Kidney (tissue), 22 donors: ENCODE measurements at places on chromosomes 16 and 17. TPM values are rescaled to one million over a fixed set of nuclear protein-coding genes. Genes with fewer than 3 reads are reported as not detected.

DNA sequence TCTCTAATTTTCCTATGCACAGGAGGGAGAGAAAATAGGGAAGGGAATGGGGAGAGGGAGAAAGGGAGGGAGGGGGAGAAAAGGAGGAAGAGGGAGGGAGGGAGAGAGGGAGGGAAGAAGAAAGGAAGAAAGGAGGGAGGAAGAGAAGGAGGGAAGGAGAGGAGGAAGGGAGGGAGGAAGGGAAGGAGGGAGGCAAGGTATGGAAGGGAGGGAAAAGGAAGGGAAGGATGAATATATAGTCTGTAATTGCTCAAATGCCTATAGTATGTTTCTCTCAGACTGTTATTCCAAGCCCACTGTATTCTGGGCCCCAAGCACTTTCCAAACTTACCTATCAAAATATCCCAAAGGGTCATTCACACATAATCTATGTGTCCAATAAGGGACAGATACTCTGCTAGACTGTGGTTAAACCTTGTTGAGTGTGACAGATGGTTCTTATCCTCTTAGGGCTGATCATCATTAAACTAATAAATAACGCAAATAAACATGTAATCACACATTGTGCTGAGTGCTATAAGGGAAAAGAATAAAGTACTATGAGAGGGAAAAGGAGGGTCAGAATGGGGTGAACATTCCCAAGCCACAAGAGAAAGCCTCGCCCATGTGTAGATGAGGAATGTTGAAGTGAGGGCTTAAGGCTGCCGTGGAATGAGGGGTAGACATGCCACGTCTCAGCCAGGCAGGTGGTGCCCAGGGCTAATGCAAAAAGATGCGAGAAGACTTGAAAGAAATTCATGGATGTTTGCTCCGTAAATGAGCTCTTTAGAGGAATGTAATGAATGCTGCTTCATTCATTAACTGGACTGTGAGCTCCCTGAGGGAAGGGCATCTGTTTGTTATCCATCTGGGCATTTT is 30.6 kb downstream of the ASIC2 start:
- no peak for DNase-seq

GRCh38 chr16:76293980-76294379 is 16.8 kb downstream of the CNTNAP4 start:
- no peak for DNase-seq

HBM gene
- not detected for total RNA-seq

DNA sequence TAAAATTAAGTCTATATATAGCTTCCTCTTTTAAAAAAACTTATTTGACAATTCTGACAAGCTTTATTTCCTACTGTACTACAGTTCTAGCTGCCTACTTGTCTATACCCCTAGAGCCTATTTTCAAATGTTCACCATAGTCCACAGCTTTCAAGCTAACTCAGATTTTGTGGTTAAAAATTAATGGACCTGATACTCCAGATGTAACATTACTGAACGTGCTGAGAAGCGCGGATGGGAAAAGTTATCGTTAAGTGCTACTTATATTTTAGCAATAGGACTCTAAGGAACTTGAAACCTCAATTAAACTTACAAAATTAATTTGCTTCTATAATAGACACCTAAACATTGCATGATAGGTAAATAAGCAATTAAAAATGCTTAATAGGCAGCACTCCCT is 31.2 kb downstream of the GNA13 start:
- DNase-seq, result peak; percentile 65

DNA sequence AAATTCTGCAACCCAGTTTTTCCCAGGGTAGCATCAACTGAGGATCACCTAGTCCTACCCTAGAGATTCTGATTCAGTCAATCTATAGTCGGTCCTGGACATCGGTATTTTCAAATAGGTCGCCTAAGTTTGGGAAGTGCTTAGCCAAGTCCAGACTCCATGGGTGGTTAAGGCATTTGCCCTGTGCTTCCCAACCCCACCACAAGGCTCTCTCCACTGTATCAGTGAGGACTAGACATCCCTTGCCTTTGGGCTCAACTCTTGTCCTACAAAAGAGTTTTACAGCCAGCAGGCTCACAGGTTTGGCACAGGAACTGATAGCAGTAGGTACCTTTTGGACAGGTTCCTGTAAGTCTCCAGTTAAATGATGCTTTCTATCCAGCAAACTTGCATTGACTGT is 13.8 kb downstream of the HYDIN start:
- DNase-seq, result no peak

DNA sequence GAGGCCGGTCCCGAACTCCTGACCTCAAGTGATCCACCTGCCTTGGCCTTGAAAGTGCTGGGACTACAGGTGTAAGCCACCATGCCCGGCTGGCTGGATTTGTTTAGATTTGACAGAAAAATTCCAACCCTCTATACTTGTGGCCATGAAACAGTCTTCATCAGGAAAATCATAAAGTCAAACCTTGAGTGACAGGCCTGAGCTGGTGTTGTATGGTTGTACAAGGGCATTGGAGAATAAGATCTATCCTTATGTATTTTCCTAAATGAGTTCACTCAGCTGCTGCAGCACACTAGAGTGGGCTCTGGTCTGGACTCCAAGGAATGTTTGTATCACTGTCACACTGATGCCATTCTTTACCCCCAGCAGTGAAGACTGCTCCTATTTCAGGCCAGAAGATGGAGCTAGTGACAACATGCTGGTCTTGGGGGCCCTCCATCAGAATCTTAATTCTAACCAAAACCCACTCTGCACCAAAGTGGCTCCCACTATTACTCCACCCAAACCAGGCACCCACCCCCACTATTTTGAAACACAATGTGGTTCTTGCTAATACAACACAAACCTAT is 27.4 kb downstream of the SNX11 start:
- no peak for DNase-seq

CRYM gene
- 5.8 TPM for total RNA-seq

SLC16A11 gene
- 2.1 TPM for total RNA-seq

SNX20 gene
- 6.2 TPM for total RNA-seq

GRCh38 chr16:84778720-84779119 is 41.1 kb upstream of the CRISPLD2 start:
- peak; percentile 10 for DNase-seq

C17orf100 gene
- total RNA-seq, result 3.4 TPM

DNA sequence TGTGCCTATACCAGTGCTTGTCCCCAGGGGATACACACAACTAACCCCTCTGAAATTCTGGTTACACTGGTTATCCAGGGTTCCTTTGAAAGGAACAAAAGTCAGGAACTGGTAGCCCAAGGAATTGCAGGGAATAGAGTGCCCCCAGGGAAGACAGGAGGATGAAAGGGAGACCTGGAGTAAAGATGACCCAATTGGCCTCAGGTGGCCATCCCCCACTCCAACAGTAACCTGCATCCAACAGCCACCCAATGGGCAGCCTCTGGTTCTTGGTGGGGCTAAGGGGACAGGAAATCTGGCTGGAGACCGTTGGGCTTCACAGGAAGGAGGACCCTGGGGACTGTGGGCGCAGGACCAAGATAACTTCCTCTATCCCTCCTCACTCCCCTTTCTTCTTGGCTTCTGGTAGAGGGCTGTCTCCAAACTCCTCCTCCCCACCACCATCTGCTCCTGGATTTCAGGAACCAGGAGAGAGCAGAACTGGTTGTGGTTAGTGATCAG is 826 bp upstream of the MPO start:
- no peak for DNase-seq

TP53TG3B gene
- total RNA-seq, result not detected

- DNase-seq, result no peak
These were observed 28.3 kb upstream of the GSE1 start for GRCh38 chr16:85584819-85585282.

HOXB1 gene
- total RNA-seq, result not detected

MPP3 gene
- 5.8 TPM for total RNA-seq

DNA sequence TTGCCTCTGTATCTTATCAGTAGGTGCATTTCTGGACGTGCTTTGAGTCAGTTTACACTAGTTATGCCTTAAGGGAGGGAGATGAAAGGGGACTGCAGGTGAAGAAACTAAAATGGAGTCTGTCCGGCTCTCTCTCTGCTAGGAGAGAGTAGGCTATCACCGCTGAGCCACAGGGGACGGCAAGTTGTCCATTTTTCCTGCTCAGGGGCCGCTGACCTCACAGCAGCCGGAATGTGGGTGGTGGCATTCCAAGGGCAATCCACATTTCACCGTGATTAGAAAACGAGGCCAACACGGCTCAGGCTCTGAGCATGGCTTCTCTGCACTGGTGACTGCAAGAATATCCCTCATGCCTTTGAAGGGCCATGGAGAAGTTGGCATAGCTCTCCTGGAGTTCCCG is 19.0 kb upstream of the KLHDC4 start:
- no peak for DNase-seq

KIF19 gene
- 0.85 TPM for total RNA-seq

- no peak for DNase-seq
These were observed 52.6 kb downstream of the MYH3 start for GRCh38 chr17:10604521-10604920.

DNA sequence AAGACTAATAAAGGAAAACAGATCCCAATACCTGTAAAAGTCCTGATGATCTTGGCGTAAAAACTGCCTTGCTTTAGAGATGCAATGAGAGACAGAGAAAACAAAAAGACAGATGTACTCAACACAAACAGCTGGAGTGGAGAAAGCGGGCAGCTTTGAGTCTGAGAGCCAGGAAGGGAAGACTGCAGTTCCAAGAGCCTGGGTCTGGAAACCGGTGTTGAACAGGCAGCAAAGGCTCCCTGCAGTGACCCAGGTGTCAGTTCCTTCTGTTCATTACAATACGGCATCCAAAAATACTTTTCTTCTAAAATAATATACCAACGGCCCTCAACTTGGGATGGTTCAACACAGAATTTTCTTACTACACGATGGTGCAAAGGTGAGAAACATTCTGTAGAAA is 29.6 kb downstream of the VPS53 start:
- DNase-seq, result no peak

GRCh38 chr17:4446326-4447071 is 12.8 kb downstream of the SPNS3 start:
- DNase-seq, result no peak

- DNase-seq, result no peak
These were observed 954.7 kb upstream of the RBFOX1 start for GRCh38 chr16:6377956-6378355.
